ENCODE measurements at places on chromosomes 13 and 19. TPM values are rescaled to one million over a fixed set of nuclear protein-coding genes. Genes with fewer than 3 reads are reported as not detected.

Gene FAM83E
- not detected for total RNA-seq

Gene RPS15
- 707 TPM for total RNA-seq

Gene WDR87
- not detected for total RNA-seq

Gene PCDH8
- total RNA-seq = 0.21 TPM

Gene EBI3
- 3.3 TPM for total RNA-seq

Gene MEIOSIN
- total RNA-seq = not detected

DNA sequence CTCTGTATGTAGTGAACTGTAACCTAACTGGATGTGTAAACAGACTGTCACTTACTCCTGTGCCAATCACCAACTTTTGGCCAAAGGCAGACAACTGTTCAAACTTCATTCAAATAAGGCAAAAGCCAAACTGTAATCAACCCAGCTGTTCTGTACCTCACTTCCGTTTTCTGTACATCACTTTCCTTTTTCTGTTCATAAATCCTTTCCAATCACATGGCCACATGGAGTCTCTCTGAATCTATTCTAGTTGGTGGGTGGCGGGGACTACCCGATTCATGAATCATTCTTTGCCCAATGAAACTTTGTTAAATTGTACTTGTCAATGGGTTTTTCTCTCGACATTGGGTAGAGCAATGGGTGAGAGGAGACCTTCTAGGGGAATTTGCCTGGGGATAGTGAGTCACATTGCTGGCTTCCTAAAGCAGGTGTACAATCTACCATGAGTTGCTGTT is 178.3 kb upstream of the RFC3 start:
- no peaks in the 10 kb centered on the region for H3K27me3 ChIP-seq
- DNase-seq = no peak
- no peak overlapping the region for H3K4me3 ChIP-seq
- H3K27ac ChIP-seq = no peak overlapping the region

DNA sequence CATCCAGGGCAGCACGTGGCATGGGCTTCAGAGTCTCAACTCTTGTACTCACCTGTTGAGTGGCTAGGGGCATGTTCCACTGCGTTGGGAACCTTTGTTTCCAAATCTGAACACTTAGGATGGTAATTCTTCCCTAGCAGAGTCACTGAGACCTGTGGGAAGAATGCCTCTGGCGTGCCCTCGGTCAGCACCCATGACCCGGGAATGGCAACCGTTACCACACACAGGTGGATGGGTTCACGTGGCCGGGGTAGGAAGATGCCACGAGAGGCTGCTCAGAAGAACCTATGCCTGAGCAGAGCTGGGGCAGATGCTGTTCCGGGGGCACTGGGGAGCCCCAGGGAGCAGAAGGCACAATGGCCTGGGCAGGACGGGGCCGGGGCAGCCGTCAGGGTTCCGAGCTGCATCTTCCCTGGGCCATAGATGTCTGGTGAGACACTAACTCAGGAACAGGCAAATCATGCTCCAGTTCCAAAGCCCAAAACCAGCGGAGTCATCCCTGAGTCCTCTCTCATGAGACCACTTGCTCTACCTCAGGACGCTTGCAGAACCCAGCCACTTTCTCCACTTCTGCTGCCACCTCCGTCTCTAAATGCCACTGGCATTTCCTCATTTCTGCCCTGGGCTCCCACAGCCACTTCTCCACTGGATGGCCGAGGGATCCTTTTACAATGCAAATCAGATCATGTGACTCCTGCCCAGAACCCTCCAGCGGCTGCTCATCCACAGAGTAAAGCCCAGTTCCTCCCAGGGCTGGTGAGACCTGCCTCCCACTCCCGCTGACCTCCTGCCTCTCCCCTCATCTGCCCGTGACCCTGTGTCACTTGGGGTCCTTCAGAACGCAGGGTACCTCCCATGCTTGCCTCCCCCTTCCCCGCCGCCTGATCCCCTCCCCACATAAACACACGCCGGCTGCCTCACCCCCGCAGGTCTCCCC is 36.7 kb downstream of the FAM124A start:
- no peaks in the 10 kb centered on the region for H3K36me3 ChIP-seq
- H3K27me3 ChIP-seq = no peaks in the 10 kb centered on the region
- H3K27ac ChIP-seq = no peak overlapping the region
- H3K4me3 ChIP-seq = no peak overlapping the region
- no peak for DNase-seq

DNA sequence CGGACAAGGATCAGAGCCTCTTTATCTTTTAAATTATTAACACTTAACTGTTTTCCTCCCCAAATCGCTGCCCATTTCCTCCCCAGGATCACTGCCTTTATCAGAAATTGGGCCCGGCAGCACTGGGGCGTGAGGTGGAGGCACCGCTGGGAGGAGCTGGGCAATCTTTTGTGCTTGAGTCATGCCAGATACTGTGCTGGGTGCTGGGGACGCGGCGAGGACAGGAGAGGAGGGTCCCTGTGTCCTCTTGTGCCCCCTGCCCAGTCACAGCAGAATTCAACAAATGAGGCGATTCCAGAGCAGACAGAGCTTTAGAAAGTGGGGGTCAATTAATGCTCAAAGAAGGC is 347.8 kb downstream of the ZNF536 start:
- no peak for DNase-seq
- no peaks in the 10 kb centered on the region for H3K27me3 ChIP-seq
- no peak overlapping the region for H3K4me3 ChIP-seq
- no peak overlapping the region for H3K27ac ChIP-seq
- H3K36me3 ChIP-seq = no peaks in the 10 kb centered on the region
- no peaks in the 10 kb centered on the region for H3K4me1 ChIP-seq

GRCh38 chr19:15701757-15702533 is 25.9 kb upstream of the OR10H2 start:
- DNase-seq = no peak
- H3K4me3 ChIP-seq = no peak overlapping the region
- no peaks in the 10 kb centered on the region for H3K4me1 ChIP-seq
- no peaks in the 10 kb centered on the region for H3K36me3 ChIP-seq

DNA sequence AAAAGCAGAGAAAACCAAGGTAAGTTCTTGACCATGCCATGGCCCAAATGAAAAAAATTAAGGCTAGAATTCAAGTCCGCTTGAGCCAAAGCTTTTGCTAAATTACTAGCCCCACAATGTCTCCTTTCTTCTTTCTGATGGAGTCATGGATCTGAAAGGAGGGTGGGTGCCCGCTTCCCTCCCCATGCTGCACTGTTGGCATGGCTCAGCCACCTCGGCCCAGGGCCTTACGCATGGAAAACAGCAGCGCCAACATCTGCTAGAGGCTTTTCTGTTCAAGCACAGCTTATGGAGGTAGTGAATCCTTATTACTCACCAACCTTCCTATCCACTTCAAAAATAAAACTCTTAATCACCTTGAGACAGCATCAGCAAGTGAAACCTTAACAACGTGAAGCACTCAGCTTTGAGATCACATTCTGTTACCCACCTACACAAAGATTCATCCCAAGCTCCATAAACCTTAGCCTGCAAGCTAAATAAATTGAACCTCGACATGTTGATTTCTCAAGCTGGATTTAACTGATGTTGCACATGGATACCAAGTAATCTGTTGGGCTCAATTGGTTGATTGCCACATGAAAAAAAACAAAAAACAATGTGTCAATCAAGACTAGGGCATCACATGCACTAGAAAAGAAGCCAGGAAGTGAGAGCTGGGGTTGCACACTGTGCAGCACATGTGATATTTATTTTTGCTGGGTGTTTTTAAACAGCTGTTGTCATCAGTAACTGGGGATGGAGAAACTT is 43.4 kb downstream of the TPT1 start:
- H3K36me3 ChIP-seq = no peaks in the 10 kb centered on the region

- H3K4me1 ChIP-seq = no peaks in the 10 kb centered on the region
- H3K27ac ChIP-seq = no peak overlapping the region
- no peaks in the 10 kb centered on the region for H3K36me3 ChIP-seq
- no peaks in the 10 kb centered on the region for H3K27me3 ChIP-seq
- H3K4me3 ChIP-seq = no peak overlapping the region
- DNase-seq = no peak
Measured at GRCh38 chr13:45796426-45797235, 54.9 kb downstream of the SIAH3 start.

DNA sequence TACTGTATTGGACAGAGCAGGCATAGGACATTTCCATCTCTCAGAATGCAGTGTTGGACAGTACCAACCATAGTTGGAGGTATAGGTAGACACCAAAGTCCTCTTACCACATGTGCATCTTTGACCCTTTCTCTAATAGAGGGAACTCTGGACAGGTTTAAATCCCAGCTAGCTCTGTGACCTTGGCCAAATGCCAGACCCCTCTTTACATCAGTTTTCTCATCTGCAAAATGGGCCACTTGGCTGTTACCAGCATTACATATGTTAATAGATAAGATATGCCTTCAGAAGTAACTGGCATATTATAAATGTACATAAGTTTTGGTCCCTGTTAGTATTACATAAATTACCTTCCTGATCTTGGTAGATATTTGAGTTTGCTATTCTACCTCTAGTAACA is 54.3 kb downstream of the CDK8 start:
- no peaks in the 10 kb centered on the region for H3K4me1 ChIP-seq
- H3K4me3 ChIP-seq = no peak overlapping the region
- no peak for DNase-seq

- H3K4me1 ChIP-seq = no peaks in the 10 kb centered on the region
- no peak for DNase-seq
- no peaks in the 10 kb centered on the region for H3K27me3 ChIP-seq
- no peak overlapping the region for H3K4me3 ChIP-seq
- H3K27ac ChIP-seq = no peak overlapping the region
Measured at GRCh38 chr13:78198419-78198818, 279.8 kb upstream of the EDNRB start.

GRCh38 chr13:48571126-48571913 is 38.4 kb upstream of the RCBTB2 start:
- H3K27ac ChIP-seq = peak overlapping the region; percentile 73
- DNase-seq = no peak
- H3K36me3 ChIP-seq = no peaks in the 10 kb centered on the region

GRCh38 chr19:33724721-33725060 is 72.0 kb upstream of the KCTD15 start:
- H3K27me3 ChIP-seq = no peaks in the 10 kb centered on the region
- H3K27ac ChIP-seq = no peak overlapping the region
- DNase-seq = no peak
- no peaks in the 10 kb centered on the region for H3K36me3 ChIP-seq
- H3K4me3 ChIP-seq = no peak overlapping the region

GRCh38 chr13:41232578-41233480 is 30.5 kb downstream of the MTRF1 start:
- H3K36me3 ChIP-seq = peaks cover 2% of the 10 kb centered on the region
- H3K4me3 ChIP-seq = no peak overlapping the region
- no peaks in the 10 kb centered on the region for H3K4me1 ChIP-seq
- H3K27me3 ChIP-seq = no peaks in the 10 kb centered on the region
